ENCODE measurements at places on chromosomes 12 and 14.
A peak's percentile ranks its signal among the peaks of the same experiment; 100 is the strongest.

- no peak for DNase-seq
Measured at GRCh38 chr14:47826809-47827208, 151.4 kb upstream of the MDGA2 start.

GRCh38 chr14:36363704-36364103 lies 43.3 kb upstream of the MBIP start:
- DNase-seq: no peak

DNA sequence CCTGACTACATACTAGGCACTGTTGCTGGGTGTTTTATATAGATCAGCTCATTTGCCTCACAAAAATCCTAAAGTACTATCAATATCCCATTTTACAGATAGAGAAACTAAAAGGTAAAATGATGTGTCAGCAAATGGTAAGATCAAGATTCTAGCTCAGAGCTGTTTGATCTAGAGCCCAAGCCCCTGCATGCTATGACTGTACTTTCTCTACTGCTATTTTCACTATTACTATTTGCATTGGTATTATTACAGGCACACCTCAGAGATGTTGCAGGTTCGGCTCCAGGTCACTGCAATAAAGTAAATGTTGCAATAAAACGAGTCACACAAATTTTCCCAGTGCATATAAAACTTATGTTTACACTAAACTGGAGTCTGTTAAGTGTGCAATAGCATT lies 10.9 kb downstream of the ISCU start:
- DNase-seq: no peak

DNA sequence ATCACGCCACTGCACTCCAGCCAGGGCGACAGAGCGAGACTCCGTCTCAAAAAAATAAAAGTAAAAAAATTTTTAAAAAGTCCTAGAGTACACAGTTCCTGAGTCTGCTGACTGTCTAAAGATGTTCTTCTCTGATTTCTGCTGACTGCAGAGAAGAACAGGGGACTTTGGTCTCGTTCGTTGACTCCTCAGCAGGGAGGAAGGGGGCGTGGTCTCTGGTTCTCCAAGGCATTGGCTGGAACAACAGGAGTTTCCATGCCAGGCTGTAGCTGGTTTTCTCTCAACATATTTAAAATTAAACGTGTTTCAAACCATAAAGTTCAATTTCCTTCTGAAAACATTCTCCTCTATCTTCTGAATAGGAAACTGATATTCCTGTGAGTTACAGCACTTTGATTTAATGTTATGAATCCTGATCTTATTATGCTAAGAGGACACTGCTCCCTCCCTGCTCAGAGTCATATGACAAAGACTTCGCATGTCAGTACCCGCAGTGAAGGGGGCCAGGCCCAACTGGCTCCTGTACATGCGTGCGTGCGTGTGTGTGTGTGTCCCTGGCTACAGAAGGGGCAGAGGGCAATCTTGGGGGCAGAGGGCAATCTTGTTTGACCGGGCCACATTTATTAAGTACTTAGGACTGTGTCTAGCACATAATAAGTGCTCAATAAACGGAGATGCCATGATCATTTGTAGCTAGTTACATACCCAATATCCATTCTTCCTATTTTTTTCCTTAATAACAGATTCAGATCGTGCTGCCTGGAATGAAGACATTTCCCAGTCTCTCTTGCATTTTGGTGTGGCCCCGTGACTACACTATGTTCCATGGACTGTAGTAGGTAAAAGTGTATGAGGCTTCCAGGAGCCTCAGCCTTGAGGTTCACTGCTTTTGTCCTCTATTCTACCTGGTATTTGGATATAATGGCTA lies 16.5 kb upstream of the HNF1A start:
- DNase-seq: no peak

DNA sequence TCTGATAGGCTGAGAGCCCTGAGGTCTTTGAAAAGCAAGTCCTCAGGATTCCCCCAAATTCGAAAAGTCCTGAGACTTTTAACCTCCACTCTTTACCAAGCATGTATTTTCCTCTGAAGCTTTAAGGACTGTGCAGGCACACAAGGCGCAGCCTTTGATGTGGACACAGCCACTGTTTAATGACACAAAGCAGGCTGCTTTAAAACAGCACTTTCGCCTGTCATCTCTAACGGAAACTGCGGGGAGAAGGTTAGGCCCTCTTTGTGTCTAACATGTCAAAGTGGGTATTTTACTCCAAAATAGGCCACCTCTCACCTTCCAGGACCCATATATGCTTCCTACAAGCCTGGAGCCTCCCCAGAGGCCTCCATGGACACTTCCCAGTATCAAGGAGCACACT lies 159.2 kb downstream of the GCH1 start:
- DNase-seq: no peak

DNA sequence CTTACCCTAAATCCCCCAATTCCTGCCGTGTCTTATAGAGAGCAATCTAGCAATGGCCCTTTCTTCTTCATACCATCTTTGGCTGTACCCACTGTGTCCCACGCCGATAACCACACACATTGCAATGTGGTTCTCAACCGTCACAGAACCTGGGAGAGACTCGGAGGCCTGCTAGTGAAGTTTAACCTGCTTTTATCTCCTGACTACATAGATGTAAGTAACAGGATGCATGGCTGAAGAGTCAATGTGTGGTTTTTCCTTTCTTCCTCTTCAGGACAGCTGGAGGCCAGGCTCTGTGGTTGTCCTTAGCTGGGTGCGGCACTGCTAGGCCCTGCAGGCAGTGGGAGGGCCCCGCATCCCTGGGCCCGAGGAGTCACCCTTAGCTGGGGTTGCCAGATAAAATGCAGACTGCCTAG lies 51.3 kb downstream of the ZNF664 start:
- no peak for DNase-seq

DNA sequence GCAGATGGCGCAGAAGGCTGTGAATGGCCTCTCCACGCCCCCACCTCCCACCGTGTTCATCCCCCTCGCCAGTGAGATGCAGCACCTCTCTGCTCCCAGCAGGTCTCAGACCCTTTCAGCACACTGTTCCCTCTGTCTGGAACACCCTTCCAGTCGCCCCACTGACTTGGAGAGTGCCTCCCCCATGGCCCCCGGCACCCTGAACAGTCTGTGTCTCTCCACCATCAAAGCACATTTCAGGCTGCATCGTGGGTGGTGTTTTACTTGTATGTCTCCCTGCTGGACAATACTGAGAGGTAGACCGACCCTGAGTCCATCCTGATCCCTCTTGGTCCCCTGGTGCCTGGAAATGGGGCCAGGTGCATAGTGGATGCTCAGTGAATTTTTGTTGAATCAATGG lies 34.9 kb downstream of the CACNA2D4 start:
- no peak for DNase-seq

GRCh38 chr12:9668161-9669018 lies 1.1 kb upstream of the CLEC2D start:
- no peak for DNase-seq

- peak; percentile 57 for DNase-seq
Measured at GRCh38 chr12:121992059-121992879, 29.4 kb upstream of the BCL7A start.

- peak; percentile 68 for DNase-seq
Measured at GRCh38 chr12:122473543-122474323, 27.0 kb downstream of the ZCCHC8 start.

GRCh38 chr14:105941226-105942166 lies 415.1 kb downstream of the TMEM121 start:
- no peak for DNase-seq

DNA sequence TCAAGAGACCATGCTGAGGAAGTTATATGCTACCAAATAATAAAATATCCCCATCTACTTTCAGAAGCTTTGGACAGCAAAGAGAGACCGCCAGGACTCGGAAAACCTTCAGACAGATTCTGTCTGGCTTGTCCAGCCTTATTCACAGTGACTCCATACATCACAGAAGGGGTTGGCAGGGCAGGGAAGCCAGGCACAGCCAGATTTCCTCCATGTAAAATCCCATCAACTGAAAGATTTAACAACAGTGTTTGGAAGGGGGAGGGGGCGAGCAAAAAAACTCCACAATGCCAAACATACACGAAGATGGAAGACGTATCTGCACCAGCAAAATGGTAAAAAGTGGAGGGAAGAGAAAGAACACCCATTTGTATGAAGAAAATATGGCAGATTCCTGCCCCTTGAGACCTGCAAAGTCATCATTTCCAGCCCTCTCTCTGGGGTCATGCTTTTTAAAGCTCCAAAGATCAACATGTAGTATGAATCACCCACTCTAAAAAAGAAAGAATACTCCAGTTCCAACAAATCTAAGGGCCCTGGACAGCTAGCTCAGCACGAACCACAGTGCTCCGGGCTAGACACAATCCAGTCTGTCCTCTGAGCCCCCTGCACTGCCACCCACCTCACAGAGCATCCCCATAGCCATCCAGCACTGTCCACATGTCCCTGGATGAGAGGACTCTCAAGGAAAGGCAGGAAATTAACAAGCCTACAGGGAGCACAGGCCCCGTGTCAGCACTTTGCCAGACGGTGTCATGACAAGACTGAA lies 116.4 kb downstream of the DICER1 start:
- no peak for DNase-seq

DNA sequence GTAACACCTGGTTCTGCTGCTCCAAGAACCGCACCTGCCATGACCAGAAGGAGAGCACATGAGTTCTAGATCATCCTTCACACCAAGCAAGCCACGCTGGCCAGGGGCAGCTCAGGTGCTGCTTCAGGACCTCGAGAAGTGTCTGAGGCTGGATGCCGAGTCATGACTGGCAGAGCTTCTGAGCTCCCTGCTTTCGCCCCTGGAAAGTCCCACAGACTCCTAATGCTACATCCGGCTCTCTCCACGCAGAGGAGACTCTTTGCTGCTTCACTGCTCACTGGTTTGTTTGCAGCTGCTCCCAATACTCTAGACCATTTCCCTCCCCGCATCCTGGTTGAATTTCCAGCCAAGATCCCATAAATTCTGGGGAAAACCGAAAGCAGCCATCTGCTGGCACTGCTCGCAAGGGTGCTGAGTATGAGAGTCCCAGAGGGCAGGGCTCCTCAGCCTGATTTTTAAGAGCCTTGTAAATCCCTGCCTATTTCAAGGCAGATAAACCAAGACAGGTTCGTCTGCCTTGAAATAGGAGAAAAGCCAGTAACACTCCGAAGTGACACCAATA lies 1.4 kb downstream of the KRT2 start:
- no peak for DNase-seq

GRCh38 chr14:81521356-81521755 lies 12.3 kb downstream of the SEL1L start:
- DNase-seq: no peak

- DNase-seq: peak; percentile 84
Measured at GRCh38 chr14:105351920-105352851, 37.6 kb downstream of the PACS2 start.

GRCh38 chr12:130746546-130746945 lies 30.4 kb upstream of the RIMBP2 start:
- DNase-seq: no peak

DNA sequence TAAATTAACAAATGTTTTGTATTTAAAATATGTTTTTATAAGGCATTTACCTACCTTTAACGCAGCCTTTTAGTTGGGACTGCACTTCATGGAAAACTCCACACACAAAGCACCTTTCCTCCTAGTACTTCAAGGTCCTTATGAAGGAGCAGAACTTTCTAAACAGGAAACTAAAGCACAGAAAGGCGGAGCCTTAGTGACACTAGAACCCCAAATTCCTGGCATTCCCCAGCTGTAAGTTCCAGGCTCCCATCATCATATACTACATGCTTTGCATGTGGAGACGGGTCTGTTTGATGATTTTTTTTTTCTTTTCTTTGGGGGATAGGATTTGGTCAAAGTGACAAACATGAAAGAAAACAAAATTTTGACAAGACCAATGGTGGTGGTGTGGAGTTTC lies 39.5 kb downstream of the STXBP6 start:
- no peak for DNase-seq

DNA sequence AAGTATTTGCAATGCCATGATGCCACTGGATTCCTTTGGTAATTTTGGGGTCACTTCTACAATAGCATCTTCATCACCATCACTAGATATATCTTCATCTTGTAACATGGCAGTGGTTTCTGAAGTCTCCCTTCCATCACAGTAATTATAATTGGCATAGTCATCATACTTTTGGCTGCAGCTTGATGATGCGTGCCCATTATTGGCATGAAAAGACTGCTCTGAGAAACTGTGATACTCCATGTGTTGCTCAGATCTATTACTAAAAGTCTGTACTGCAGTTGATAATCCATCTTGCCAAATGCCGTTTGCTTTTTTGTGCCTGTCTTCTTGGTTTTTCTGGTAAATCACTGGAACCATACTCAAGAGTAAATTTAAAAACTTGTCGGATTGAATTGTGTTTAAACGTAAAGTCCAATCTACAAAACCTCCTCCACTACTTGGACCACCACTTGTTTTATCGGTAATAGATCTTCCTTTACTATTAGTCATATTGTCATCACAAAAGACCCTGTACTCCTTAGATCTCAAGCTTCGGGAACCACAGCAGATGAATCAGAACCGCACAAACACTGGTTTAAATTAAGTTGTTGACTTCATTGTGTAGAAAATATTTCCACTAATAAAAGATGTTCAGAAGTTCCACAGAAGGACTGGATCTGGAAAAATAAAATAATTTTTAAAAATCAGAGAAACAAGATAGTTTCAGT lies 29.9 kb downstream of the SLC41A2 start:
- DNase-seq: no peak

DNA sequence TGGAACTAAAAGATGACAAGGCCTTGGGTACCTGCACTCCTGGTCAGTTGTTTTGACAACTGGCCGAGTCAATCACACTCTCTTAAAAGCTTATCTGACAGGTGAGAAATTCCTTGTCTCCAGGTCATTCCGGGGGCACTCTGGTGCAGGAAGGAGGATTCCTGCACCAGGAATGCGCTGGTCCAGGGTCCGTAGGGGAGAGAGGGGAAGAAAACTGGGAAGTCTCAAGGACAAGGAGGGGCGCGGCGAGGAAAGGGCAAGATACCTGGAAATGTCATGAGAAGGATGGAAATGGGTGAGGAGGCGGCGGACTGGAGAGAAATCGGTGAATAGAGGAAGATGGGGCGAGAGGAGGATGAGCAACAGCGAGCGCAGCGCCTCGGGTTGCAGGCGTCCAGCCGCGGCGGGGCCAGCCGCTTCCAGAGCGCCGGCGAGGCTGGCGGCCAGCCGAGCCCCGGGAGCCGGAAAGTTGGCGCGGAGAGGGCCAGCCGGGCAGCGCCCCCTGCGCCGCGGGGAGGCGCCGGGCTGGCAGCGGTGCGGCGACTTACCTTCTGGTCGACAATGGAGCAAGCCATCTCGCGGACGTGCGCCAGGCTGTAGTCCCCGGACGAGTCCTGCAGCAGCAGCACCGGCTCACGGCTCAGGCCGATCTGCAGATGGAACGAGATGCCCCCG lies 809 bp downstream of the PRKD1 start:
- no peak for DNase-seq

- no peak for DNase-seq
Measured at GRCh38 chr12:12376646-12377448, 20.0 kb downstream of the BORCS5 start.

GRCh38 chr14:69342928-69343525 lies 55.1 kb downstream of the ERH start:
- no peak for DNase-seq

DNA sequence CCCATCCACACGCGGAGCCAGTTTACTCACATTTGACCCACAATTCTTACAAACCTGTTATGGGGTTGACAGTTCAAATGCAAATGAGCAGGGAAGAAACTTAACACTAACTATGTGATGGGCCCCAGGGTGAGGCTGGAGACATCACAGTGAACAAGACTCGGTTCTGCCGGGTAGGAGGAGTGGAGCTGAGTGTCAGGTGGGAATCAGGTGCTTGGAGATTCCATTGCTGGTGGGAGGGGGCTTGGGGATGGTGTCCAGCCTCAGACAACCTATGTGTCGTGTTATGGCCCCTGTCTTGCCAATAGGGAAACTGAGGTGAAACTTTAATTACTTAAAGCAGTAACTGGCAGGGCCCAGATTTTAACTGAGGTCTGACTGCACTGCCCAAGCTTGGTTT lies 41.9 kb downstream of the BEGAIN start:
- no peak for DNase-seq

All from stimulated activated CD4-positive, alpha-beta T cell treated with anti-CD3 and anti-CD28 coated beads, Interleukin-12 subunit alpha, Interleukin-12 subunit beta, amount 100 ng/mL, for 24 hours (primary cell).